HS-5 (cell line): ENCODE measurements at places on chromosomes 3 and 15.

- DNase-seq = no peak
Observed at GRCh38 chr3:49865198-49865784, 4.4 kb downstream of the CAMKV start.

GRCh38 chr3:23931597-23931996 lies 13.5 kb upstream of the NR1D2 start:
- no peak for DNase-seq

DNA sequence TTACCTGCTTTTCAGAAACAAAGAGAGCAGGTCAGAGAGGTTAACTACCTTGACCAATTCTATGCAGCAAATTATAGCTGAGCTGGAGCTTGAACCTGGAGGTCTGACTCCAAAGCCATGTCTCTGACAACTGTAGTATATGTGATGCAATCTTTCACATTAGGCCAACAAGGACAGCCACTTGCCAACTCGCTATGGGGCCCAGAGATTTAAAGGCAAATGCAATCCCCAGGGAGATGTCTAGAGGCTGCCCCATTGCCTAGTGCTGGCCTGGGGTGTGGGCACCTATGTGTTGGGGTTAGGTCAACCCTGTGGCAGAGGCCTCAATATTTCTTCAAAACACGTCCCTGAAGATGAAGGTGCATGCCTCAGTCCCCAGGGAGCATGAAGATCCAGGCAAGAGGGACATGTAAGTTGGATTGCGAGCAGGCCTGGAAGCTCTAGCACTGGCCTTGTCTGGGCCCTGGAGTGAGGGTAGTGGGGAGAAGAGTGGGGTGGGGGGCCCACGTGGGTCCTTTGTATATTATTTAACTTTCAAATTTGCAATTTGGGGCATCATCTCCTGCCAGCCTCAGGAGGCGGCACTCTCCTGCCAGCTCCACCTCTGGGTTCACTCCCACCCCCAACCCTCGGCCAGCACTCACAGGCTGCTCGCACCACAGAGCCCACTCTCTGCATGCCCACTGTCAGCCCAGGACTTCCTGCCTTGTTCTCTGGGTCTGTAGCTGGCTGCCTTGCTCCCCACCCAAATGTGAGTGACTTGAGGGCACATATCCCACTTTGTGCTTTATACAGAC lies 64.3 kb downstream of the SLC12A8 start:
- DNase-seq = no peak

DNA sequence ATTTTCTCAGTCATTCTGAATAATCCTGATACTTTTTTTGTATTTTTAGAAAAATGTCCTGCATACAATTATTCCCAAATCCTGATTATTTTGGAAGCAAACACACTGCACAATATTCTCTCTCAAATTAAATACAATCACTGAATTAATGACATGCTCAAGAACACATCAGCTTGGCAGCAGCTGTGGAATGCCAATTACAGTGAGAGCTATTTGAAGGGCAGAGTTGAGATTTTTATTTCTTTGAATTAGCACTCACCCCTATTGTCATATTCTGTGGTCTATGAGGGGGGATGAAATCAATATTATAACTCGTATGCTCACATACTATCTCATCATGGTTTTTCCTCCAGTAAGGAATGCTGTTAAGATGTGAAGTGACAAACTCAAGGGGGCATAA lies 312.2 kb downstream of the CNTN3 start:
- no peak for DNase-seq

GRCh38 chr3:42898896-42899675 lies 6.9 kb upstream of the ZNF662 start:
- no peak for DNase-seq

DNA sequence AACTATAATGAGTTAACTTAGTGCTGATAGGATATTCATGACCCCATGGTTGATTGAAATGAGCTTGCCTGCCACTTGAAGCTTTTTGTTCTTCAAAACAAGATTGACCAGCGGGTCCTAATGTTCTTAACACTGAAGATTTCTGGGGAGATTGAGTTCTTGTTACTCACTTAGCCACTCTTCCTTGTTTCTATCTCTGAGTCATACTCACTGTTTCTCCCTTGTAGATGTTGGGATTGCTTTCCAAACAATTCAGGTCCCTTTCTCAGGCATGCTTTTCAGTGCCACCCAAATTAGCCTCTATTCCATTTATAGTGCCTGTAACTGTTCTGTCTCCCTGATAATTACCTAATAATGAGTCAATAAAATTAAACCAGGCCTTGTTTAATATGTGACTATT lies 517.0 kb downstream of the SQOR start:
- DNase-seq = no peak

GRCh38 chr3:101141135-101141534 lies 147.9 kb upstream of the ABI3BP start:
- DNase-seq = no peak

- DNase-seq = no peak
Observed at GRCh38 chr15:55277116-55277564, 12.5 kb downstream of the RAB27A start.

DNA sequence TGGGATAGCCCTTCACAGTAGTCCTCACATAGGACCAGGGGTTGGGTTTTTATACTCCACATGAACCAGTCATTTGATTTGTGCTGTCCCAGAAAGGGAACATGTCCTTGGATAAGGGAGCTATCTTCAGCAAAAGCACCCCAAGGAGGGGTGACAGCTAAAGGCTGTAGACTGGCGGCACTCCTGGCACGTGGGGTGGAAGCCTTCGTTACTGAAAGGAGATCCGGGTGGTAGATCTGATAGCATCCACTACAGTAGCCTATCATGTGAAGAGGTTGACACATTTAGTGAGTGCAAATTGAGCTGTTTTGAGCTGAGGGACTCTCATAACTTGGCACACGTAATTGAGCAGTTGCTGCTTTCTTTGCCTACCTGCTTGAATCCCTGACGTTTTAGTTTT lies 588.8 kb upstream of the GOLIM4 start:
- DNase-seq = no peak

GRCh38 chr3:129343643-129344360 lies 65.1 kb downstream of the HMCES start:
- DNase-seq = no peak

GRCh38 chr3:50551681-50552435 lies 15.7 kb downstream of the C3orf18 start:
- DNase-seq = no peak

- DNase-seq = no peak
Observed at GRCh38 chr15:88179562-88179961, 77.0 kb downstream of the NTRK3 start.

DNA sequence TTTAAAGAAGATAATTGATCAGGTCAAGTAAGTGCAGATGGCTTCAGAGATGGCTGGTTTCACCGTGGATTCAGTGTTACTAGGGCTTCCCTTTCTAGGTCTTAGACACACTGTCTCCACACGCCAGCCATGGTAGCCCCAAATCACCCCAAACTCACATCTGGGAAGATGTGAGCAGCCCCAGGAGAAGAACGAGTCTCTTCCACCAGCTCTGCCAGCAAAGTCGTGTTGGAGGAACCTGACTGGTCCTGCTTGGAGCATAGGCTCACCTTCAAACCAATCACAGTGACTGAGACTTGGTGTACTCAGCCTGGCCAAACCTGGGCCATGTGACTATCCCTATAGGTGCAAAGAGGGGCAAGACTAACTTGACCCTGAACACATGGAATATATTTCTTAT lies 296.7 kb downstream of the RPLP1 start:
- no peak for DNase-seq

DNA sequence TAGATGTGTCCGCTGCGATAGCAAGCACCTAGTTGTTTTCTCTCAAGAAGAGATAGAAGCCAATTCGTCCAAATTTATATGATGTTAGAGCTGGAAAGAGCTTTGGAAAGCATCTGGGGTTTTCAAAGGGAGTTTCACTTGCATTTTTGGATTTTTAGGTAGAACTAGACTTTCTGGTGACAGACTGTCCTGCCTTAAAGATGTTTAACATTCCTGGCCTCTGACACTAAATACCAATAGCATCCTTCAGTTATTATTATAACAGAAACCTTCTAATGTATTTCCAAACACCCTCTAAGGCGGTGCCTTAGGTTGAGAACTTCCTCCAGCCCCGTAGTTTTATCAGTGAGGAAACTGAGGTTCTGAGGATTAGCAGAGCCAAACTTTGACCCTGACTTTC lies 305.3 kb downstream of the SATB1 start:
- no peak for DNase-seq

- DNase-seq = no peak
Observed at GRCh38 chr3:151798466-151798865, 15.4 kb upstream of the AADAC start.

DNA sequence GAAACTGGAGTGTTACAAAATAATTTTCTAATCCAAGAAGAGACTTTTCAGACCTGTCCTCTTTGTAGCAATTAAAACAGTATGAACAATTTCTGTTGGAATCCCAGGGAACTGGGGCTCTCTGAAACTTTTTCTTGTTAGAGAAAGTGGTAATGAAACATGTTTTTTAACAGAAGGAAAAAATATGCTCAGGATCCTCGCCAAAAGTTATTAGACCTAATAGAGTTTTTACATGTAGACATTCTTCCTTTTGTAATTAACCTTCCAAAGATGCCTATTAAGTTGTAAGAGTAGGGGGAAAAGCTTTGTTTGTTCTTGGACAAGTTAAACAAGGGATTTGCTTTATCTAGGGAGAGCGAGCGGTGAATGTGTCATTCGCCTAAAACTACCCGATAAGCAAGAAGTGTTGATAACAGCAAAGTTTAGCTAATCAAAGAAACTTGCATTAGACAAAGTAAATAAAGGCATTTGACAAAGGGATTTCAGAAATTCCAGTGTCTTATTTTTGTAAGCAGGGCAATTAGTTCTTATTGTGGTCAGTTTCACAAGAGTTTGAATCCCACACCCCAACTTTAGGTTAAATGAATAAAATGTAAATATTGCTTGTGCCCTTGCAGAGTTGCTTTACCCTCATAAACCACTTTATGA lies 2.3 kb downstream of the RARB start:
- DNase-seq = no peak

DNA sequence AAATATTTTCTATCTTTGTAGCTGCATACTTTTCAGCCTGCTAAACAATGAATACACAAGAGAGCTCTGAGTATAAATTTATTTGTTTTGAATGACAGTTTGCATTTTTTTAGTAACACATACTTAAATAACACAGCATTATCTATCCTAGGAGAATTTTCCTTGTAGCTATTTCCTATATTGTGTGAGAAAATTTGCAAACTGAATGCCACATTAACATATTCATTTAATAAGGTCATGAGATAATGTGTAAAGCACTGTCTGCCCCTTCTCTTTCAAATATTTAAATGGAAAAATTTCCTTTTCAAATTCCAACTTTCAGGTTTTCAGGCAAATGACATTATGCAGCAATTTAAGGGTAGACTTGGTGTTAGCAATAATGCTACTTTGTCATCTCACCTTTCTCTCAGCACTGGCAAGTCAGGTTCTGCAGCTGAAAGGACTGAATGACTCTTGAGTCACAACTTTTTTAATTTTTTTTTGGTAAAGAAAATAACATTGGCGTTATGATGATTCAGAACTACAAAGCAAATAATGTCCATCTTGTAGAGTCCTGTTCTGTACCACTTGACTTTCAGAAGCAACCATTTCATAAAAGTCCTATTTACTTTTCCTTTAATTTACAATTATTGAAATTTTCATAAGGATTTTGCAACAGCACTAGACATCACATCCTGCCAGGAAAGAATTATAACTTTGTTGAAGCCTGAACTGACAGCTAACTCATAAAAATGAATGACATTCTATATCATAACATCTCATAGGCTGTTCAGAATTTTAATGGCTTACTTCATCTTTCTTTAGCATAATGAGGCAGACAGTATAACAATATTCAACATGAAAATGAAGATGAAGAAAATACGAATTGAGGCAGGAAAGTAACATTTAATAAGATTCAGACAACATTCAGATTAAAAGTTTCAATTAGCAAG lies 681.6 kb upstream of the SEMA6D start:
- no peak for DNase-seq

DNA sequence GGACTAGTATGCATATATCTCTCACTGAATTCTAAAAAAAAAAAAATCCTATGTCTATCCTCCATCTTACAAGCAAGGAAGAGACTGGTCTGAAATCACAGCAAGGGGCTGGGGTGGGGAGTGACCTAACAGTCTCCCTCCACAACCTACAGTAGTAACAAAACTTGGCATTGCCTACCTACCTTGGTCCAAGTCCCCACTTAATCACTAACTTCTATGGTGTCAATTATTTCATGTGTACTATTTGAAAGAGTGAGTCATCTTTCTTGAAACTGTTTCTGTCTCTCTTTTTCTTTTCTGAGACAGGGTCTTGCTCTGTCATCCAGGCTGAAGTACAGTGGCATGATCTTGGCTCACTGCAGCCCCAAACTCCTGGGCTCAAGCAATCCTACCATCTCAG lies 36.8 kb downstream of the CHAC1 start:
- DNase-seq = no peak

DNA sequence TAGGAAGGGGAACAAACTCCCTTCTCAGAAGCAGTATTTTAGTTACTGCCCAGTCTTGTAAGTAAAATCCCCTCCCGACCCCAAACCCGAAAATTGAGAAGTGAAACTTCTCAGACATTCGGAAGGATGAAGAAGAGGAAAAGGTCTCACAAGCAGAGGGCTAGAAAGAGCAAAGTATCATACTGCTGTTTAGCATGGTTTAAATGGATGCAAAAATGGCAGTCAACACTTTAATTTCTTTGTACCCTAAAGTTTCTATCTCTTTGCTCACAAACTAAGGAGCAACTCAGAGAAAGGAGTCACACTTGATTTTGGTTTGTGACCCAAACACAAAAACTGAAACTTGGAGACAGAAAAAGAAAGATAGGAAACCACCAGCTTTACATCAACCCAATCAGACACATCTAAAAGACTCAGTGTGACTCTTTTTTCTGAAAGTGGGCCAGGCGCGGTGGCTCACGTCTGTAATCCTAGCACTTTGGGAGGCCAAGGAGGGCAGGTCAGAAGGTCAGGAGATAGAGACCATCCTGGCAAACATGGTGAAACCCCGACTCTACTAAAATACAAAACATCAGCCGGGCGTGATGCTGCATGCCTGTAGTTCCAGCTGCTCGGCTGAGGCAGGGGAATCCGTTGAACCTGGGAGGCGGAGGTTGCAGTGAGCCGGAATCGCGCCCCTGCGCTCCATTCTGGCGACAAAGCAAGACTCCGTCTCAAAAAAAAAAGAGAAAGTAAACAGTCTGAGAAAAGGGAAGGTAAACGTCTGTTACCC lies 63.2 kb upstream of the ATP11B start:
- DNase-seq = no peak

GRCh38 chr15:80003171-80003570 lies 32.2 kb upstream of the BCL2A1 start:
- no peak for DNase-seq

GRCh38 chr3:42864321-42864950 lies 11.2 kb downstream of the CYP8B1 start:
- no peak for DNase-seq
